ENCODE measurements at places on chromosomes 12 and 14. TPM values are rescaled to one million over a fixed set of nuclear protein-coding genes. Genes with fewer than 3 reads are reported as not detected.

Gene SPATA7
- 4.0 TPM for total RNA-seq

Gene ACYP1
- total RNA-seq = 26.1 TPM

Gene PPP2R5E
- total RNA-seq = 19.3 TPM

Gene AVPR1A
- 0.07 TPM for total RNA-seq

Gene IL22
- not detected for total RNA-seq

Gene SIRT4
- 0.90 TPM for total RNA-seq

Gene KRT6A
- 11.2 TPM for total RNA-seq
